Smooth muscle cell of the pulmonary artery (primary cell): ENCODE measurements at places on chromosomes 2 and 18. TPM values are rescaled to one million over a fixed set of nuclear protein-coding genes. Genes with fewer than 3 reads are reported as not detected.

ACTR3 gene
- 234 and 269 TPM in 2 replicates for total RNA-seq

GAL3ST2 gene
- 0.33 and 0.46 TPM in 2 replicates for total RNA-seq

ABCG5 gene
- not detected in 2 replicates for total RNA-seq

ELAC1 gene
- 4.2 and 4.8 TPM in 2 replicates for total RNA-seq

ANKRD30BL gene
- not detected in 2 replicates for total RNA-seq

CYS1 gene
- total RNA-seq, result 1.6 and 2.6 TPM in 2 replicates

EPHA4 gene
- 3.6 and 27.3 TPM in 2 replicates for total RNA-seq

RAB27B gene
- 10.6 and 63.2 TPM in 2 replicates for total RNA-seq

ACMSD gene
- not detected in 2 replicates for total RNA-seq

TUBA3D gene
- total RNA-seq, result 0.10 TPM in 1 of 2 replicates, not detected in the other

ANKRD29 gene
- total RNA-seq, result 2.0 and 8.3 TPM in 2 replicates

FOXI3 gene
- not detected in 2 replicates for total RNA-seq
